ENCODE measurements at places on chromosomes 3 and 15. TPM values are rescaled to one million over a fixed set of nuclear protein-coding genes. Genes with fewer than 3 reads are reported as not detected.

DNA sequence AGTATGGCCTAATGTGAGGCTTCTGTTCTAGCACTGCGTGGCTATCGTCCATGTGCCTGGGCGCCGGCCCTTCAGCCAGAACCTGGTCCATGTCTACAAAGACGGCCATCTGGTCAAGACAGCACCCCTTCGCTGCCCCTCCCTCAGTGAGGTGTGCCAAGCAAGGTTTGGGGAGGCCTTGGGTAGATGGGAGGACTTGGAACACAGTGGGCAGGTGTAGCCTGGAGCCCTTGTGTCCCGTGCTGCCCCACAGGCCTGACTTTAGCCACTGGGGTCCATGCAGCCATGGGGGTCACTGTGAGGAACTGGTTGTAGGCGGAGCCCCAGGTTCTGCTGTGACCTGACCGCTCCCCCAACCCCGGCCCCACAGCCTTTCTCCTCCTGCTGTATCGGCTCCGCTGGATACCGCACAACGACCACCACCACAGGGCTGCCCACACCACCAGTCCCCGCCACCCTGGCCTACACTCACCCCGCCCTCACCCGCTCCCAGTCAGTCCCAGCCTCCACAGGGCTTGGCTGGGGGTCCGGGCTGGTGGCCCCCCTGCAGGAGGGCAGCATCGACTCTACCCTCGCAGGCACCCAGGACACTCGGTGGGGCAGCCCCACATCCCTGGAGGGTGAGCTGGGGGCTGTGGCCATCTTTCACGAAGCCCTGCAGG lies 16.6 kb downstream of the NBEAL2 start:
- H3K27ac ChIP-seq: no peak overlapping the region
- peaks cover 77% of the 10 kb centered on the region for H3K36me3 ChIP-seq
- no peak overlapping the region for H3K4me3 ChIP-seq
- DNase-seq: no peak
- H3K27me3 ChIP-seq: no peaks in the 10 kb centered on the region
- H3K4me1 ChIP-seq: peaks cover 6% of the 10 kb centered on the region

DNA sequence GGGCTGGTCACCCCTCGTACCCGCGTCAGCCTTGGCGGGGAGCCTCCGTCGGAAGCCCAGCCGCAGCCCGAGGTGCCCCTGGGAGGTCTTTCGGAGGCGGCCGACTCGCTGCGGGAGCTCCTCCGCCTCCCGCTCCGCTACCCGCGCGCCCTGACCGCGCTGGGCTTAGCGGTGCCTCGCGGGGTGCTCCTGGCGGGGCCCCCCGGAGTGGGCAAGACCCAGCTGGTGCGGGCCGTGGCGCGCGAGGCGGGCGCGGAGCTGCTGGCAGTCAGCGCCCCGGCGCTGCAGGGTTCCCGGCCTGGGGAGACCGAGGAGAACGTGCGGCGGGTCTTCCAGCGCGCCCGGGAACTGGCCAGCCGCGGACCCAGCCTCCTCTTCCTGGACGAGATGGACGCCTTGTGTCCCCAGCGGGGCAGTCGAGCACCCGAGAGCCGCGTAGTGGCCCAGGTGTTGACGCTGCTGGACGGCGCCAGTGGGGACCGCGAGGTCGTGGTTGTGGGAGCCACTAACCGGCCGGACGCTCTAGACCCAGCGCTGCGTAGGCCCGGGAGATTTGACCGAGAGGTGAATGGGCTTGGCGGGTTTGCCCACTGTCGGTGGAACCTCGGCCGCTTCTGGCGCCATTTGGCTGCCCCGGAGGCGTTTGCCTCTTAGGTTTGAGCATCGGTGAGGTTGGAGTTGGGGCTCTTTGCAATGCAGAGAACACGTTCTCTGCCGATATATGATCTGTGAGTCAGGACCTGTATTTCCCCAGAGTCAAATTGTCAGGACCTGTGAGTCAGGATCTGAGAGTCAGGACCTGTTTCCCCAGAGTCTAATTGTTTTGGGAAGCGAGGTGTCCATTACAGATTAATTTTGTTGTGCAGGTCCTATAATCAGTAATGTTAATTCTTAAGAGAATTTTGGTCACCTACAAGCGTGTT lies 24.9 kb upstream of the GATM start:
- peaks cover 13% of the 10 kb centered on the region for H3K36me3 ChIP-seq
- peak overlapping the region; percentile 82 for H3K4me3 ChIP-seq
- H3K27ac ChIP-seq: peak overlapping the region; percentile 94
- peaks cover 20% of the 10 kb centered on the region for H3K4me1 ChIP-seq
- H3K27me3 ChIP-seq: no peaks in the 10 kb centered on the region

DNA sequence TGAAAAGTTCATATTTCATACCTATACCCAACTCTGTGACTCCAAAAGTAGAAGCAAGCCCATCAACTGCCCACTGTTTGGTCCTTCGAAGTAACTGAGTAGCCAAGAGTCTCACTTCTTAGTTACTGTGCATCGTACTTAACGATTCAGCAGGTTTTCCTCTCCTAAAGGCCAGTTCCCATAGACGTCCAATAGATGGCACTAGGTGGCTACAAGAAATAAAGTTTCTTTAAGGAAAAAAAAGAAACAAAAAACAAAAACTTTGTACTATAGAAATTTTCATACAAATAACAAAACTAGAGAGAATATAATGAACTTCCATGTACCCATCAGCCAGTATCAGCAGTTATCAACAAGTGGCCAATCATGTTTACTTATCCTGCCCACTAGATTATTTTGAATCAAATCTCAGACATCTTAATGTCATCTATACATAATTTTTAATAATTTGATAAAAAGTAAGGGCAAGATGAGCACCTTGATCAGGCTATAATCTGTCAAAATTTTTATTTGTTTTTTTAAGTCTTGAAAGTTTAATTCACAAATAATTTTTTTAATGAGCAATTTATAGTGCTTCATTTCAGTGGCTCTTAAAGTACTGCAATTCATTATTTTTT lies 63.8 kb upstream of the ACP3 start:
- H3K27me3 ChIP-seq: no peaks in the 10 kb centered on the region
- H3K27ac ChIP-seq: no peak overlapping the region

- H3K27me3 ChIP-seq: no peaks in the 10 kb centered on the region
- no peaks in the 10 kb centered on the region for H3K4me1 ChIP-seq
- no peaks in the 10 kb centered on the region for H3K36me3 ChIP-seq
- H3K27ac ChIP-seq: no peak overlapping the region
Measured at GRCh38 chr3:42229266-42229941, 36.6 kb downstream of the CCK start.

DNA sequence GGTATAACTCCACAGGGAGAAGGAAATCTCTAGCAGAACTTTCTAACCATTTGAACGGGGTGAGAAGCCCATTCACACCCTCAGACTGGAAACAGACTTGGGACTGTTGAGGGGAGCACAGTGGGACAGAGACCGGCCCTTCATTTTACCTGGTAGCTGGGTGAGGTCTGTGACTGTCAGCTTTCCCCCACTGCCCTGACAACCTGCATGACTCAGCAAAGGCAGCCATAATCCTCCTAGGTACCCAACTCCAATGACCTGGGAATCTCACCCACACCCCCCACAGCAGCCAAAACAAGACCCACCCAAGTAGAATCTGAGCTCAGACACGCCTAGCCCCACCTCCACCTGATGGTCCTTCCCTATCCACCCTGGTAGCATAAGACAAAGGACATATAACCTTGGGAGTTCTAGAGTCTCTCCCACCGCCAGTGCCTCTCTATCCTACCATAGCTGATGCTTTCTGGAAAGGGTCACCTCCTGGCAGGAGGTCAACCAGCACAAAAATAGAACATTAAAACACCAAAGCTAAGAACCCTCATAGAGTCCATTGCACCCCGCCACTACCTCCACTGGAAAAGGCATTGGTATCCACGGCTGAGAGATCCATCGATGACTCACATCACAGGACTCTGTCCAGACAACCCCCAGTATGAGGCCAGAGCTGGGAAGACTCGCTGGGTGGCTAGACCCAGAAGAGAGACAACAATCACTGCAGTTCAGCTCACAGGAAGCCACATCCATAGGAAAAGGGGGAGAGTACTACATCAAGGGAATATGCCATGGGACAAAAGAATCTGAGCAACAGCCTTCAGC lies 28.0 kb downstream of the SENP7 start:
- H3K4me1 ChIP-seq: no peaks in the 10 kb centered on the region
- peaks cover 18% of the 10 kb centered on the region for H3K36me3 ChIP-seq
- no peak for DNase-seq
- no peaks in the 10 kb centered on the region for H3K27me3 ChIP-seq

GRCh38 chr3:197088370-197088769 lies 58.8 kb upstream of the MELTF start:
- H3K4me3 ChIP-seq: no peak overlapping the region
- no peaks in the 10 kb centered on the region for H3K4me1 ChIP-seq
- no peak overlapping the region for H3K27ac ChIP-seq
- no peaks in the 10 kb centered on the region for H3K27me3 ChIP-seq
- H3K36me3 ChIP-seq: no peaks in the 10 kb centered on the region
- DNase-seq: no peak

DNA sequence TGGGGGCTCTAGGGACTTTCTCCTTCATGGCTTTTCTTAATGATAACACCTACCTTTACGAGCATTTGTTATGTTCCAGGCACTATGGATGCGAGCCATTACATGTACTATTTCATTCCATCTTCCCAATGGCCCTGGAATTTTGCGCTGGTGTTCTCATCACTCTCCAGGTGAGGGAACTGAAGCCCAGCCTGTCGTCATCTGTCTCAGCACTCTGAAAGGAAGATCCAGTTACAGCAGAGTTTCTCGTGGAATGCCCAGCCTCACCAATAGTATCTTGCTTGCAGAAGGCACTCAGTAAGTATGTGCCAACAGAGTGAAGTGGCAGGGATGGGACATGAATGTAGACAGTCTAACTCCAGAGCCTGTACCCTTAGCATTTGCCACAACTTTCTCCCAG lies 56.8 kb downstream of the NOX5 start:
- DNase-seq: no peak
- peaks cover 17% of the 10 kb centered on the region for H3K4me1 ChIP-seq
- no peaks in the 10 kb centered on the region for H3K36me3 ChIP-seq
- H3K27ac ChIP-seq: no peak overlapping the region

GRCh38 chr3:52784931-52785590 lies 7.7 kb downstream of the ITIH1 start:
- no peak for DNase-seq
- no peak overlapping the region for H3K4me3 ChIP-seq
- H3K27ac ChIP-seq: no peak overlapping the region
- H3K27me3 ChIP-seq: peaks cover 3% of the 10 kb centered on the region
- no peaks in the 10 kb centered on the region for H3K4me1 ChIP-seq
- no peaks in the 10 kb centered on the region for H3K36me3 ChIP-seq

STAC gene
- total RNA-seq: 17.2 TPM

DNA sequence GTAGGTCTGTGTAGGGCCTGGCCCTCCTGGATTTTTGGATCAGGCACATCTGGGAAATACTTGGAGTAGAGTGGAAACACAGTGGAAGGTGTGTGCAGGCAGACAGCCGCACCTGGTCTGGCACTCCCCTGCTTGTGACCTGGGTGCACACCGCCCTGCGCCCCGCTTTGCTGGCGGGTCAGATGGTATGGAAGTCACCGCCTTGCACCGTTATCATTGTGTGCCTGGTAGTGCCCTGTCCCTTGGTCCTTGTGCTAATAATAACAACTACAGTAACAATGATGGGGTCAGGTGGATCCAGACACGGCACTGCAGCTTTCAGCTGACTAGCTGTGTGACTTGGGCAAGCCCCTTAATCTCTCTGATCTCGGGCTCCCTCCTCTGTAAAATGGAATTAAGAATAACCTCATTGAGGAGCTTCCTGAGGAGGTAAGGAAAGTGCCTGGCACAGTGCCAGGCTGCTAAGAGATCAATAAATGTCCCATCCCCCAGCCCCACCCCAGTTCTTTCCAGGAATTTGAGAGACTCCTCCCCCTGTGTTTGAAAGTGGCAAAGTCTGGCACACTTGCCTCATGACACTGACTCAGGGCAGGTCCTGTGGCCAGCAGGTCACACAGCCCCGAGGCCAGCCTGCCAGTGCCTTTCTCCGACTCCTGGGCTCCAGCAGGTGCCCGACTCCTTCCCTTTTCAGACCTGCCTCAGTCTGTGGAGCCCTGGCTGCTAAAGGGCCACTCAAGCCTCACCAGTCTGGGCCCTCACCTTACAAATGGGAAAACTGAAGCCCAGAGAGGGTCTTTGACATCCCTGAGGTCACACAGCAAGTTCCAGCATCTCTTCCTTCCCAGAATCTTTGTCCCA lies 9.8 kb downstream of the ISG20 start:
- no peak for DNase-seq
- no peaks in the 10 kb centered on the region for H3K36me3 ChIP-seq
- H3K27me3 ChIP-seq: no peaks in the 10 kb centered on the region
- peak overlapping the region; percentile 94 for H3K27ac ChIP-seq
- H3K4me1 ChIP-seq: peaks cover 37% of the 10 kb centered on the region

DNA sequence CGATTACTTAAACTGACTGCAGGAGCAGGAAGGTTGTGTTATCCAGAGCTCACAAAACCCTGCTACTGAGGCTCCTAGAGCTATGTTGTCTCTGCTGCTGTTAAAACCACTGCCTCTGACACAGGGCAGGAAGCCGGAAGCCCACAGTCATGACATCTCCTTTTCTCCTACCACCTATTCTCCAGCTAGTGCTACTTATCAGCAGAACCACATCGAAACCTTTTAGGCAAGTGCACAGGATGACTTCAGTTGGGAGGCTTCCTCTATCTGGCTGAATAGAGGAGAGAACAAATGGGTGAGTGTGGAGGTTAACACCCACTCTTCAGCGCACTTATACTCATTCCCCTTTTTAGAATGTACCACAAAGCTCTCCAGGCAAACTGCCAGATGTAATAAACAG lies 638.0 kb downstream of the OTOL1 start:
- no peaks in the 10 kb centered on the region for H3K4me1 ChIP-seq
- H3K36me3 ChIP-seq: no peaks in the 10 kb centered on the region
- no peak for DNase-seq
- no peak overlapping the region for H3K27ac ChIP-seq

MYZAP gene
- 36.9 TPM for total RNA-seq

FBXL2 gene
- total RNA-seq: 9.4 TPM

DNA sequence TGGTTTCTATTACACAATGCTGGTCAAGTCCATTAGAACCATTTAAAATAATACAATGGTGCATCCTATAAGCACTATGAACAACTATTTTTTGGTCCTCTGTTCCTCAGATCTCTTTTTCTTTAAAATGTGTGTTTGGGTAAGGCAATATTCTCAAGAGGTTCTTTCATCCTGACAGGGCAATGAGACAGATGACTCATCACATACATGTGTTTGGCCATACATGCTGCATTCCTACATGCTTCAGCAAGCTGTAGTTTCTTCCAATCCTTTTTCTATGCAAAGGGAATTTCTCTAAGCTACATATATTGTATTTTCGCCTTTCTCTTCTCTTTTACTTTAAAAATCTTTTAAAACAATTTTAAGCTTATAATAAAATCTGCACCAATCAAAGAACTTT lies 52.7 kb downstream of the OTOL1 start:
- no peak overlapping the region for H3K4me3 ChIP-seq
- no peaks in the 10 kb centered on the region for H3K4me1 ChIP-seq
- no peak overlapping the region for H3K27ac ChIP-seq
- no peaks in the 10 kb centered on the region for H3K36me3 ChIP-seq
- no peak for DNase-seq

DNA sequence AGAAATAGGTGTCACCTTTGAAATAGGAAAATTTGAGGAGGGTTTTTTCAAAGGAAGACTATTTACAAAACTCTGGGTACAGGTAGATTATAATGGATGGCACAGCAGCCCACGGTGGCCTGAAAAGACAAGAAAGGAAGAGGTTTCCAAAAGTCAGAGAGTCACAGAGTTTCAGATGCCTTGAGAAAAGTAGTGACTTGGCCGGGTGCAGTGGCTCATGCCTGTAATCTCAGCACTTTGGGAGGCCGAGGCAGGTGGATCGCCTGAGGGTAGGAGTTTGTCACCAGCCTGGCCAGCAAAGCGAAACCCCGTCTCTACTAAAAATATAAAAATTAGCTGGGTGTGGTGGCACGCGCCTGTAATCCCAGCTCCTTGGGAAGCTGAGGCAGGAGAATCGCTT lies 35.2 kb downstream of the OSTN start:
- no peak for DNase-seq
- H3K4me3 ChIP-seq: no peak overlapping the region
- H3K36me3 ChIP-seq: no peaks in the 10 kb centered on the region
- H3K27ac ChIP-seq: no peak overlapping the region
- H3K27me3 ChIP-seq: no peaks in the 10 kb centered on the region

All from lung (tissue), 17 donors.